Right atrium auricular region (tissue), 2 donors: ENCODE measurements at places on chromosomes 11 and 22. TPM values are rescaled to one million over a fixed set of nuclear protein-coding genes. Genes with fewer than 3 reads are reported as not detected.

DNA sequence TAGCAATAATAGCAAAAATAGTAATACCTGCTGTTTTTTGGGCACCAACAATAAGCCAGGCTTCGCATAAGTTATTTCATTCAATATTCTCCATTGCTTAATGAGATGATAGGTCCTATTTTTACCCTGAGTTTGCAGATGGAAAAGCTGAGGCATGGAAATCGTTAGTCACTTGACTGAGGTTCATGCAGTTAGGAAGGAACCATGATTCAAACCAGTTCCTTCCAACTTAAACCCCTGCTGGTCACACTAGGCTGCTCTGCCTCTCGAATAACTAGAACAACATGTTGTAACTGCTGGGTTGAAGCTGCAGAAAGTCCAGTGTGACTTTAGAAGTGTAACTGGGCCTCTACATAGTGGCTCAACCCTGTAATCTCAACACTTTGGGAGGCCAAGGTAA, 69.3 kb downstream of the SEZ6L start:
- DNase-seq, result no peak

DNA sequence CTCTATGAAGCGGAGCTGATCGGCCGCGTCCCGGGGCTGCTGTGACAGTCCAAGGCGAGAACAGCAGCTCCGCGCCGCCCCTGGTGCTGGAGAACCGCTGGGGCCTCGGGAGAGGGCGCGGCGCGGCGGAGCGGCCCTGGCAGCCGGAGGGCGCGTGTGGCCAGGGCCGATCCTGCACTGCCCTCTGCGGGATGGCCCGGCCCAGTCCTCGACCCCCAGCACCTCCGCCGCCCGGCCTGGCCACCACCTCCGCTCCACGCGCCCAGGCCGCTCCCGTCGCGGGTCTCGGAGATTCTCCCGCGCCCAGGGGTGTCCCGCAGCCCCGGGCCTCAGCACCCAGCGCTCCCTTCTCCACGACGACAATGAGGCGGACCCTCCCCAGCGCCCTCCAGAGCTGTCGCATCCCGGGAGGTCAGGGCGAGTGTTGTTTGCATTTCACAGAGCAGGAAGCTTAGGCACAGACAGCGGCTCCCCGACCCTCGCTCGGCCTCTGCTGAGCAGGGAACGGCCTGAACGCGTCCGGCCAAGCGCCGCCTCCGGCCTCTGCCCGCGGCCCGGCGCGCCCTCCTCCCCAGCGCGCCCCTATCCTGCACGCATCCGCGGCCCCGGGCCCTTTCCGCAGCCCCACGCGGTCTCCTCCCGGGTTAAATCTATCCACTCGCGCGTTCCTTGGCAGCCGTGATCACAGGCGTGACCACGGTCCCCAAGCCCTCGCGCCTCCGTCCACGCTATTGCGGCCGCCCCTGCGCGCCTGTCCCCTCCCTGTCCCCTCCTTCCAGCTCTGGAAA, 109.7 kb downstream of the WNT7B start:
- DNase-seq, result peak; percentile 48

- no peak for DNase-seq
Observed at GRCh38 chr11:61589961-61590360, 9.1 kb upstream of the SYT7 start.

Gene OR6A2
- total RNA-seq, result not detected

Gene C11orf97
- not detected for total RNA-seq

Gene C22orf31
- total RNA-seq, result not detected

Gene KRTAP5-7
- not detected for total RNA-seq

- no peak for DNase-seq
Observed at GRCh38 chr22:37848587-37849088, 581 bp upstream of the EIF3L start.

- DNase-seq, result peak; percentile 78
Observed at GRCh38 chr11:128908391-128909246, 17.5 kb downstream of the KCNJ5 start.

- no peak for DNase-seq
Observed at GRCh38 chr11:10943968-10944367, 86.1 kb upstream of the ZBED5 start.

GRCh38 chr11:127492029-127492428, 491.5 kb upstream of the KIRREL3 start:
- no peak for DNase-seq

Gene TESMIN
- 0.78 TPM for total RNA-seq

Gene EHF
- 0.78 TPM for total RNA-seq

GRCh38 chr11:43116071-43116470, 195.7 kb upstream of the API5 start:
- no peak for DNase-seq

Gene RAB36
- total RNA-seq, result 0.59 TPM

GRCh38 chr11:17821648-17822400, 87.2 kb downstream of the KCNC1 start:
- DNase-seq, result no peak

DNA sequence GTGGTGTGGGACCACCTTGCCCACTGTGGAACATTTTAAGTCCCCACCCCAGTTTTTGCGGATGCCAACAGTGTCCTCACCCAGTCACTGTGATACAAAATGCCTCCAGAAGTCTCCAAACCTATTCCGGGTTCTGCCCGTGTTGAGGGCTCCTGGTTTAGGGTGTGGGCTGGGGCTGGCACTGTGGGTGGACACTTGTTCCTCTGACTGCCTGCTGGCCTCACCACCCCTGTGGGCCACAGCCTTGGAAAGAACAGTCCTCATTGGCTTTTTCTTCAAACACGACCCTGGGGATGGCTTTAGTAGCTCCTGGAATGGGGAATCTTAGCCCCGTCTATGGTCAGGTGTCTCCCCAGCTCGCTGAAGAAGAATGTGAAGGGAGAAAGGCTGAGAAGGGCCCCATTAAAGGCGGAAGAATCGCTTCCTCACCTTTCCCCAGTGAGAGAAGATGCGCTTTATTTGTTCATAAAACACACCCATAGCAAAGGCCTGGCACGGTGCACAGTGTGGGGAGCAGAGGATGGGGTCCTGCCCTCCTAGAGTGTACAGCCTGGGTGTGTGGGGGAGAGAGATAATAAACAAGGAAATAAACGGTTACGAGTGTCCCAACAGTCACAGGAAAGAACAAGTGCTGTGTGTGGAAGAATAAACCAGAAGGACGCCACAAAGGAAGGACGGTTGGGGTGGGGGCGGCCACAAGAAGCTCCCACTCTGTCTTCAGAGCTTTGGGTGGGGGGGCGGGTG, 91.6 kb upstream of the SLC22A12 start:
- DNase-seq, result no peak

- DNase-seq, result no peak
Observed at GRCh38 chr22:30265823-30266444, 717 bp downstream of the OSM start.

Gene DUSP18
- total RNA-seq, result 4.9 TPM

- no peak for DNase-seq
Observed at GRCh38 chr22:26143806-26144325, 25.4 kb upstream of the SEZ6L start.
